ENCODE measurements at places on chromosomes 6 and 20. TPM values are rescaled to one million over a fixed set of nuclear protein-coding genes. Genes with fewer than 3 reads are reported as not detected.
A peak's percentile ranks its signal among the peaks of the same experiment; 100 is the strongest.

- no peak for DNase-seq
- H3K27me3 ChIP-seq, result no peaks in the 10 kb centered on the region
- no peaks in the 10 kb centered on the region for H3K36me3 ChIP-seq
- no peak overlapping the region for H3K4me3 ChIP-seq
- no peak overlapping the region for H3K27ac ChIP-seq
- peaks cover 8% of the 10 kb centered on the region for H3K4me1 ChIP-seq
Measured at GRCh38 chr6:162056745-162057144, 670.8 kb downstream of the PRKN start.

GRCh38 chr20:64142590-64142989 lies 21.7 kb upstream of the MYT1 start:
- H3K27ac ChIP-seq, result no peak overlapping the region
- no peaks in the 10 kb centered on the region for H3K36me3 ChIP-seq
- no peak overlapping the region for H3K4me3 ChIP-seq
- DNase-seq, result no peak
- no peaks in the 10 kb centered on the region for H3K4me1 ChIP-seq

CUTA gene
- total RNA-seq, result 69.9 TPM

DNA sequence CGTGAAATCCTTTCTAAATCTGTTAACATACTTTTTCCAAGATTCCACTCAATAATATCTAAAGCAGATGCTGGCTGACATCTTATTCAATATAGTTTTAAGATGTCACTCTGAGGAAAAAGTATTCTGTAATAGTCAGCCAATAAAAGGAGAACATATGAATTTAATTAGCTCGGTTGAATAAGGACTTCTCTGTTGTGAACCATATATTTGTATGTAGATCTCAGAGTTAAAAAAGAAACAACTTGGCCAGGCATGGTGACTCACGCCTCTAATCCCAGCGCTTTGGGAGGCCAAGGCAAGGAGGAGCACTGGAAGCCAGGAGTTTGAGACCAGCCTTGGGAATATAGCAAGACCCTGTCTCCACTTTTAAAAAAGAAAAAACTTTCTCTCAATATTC lies 7.4 kb upstream of the CD24 start:
- no peak overlapping the region for H3K27ac ChIP-seq
- no peak for DNase-seq
- H3K36me3 ChIP-seq, result no peaks in the 10 kb centered on the region

DNA sequence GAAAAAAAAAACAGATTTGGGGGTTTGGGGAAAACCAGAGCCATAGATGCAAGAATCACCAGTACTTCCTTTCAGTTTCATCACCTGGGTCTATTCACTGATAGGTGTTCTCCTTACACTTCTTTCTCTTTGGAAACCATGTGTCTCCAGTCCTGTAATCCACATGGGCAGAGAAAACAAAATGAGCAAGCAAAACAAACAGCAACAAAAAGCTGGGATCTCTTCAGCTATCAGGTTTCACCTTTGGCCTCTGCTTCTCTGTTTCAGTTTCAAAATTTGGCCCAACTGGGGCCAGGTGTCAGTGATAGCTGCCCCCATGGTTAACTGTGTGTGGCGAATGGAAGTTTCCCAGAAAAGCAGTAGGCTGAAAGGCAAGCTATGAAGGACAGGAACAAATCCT lies 220.0 kb upstream of the THBS2 start:
- H3K4me1 ChIP-seq, result no peaks in the 10 kb centered on the region
- no peaks in the 10 kb centered on the region for H3K36me3 ChIP-seq
- DNase-seq, result no peak
- H3K27ac ChIP-seq, result no peak overlapping the region

DNA sequence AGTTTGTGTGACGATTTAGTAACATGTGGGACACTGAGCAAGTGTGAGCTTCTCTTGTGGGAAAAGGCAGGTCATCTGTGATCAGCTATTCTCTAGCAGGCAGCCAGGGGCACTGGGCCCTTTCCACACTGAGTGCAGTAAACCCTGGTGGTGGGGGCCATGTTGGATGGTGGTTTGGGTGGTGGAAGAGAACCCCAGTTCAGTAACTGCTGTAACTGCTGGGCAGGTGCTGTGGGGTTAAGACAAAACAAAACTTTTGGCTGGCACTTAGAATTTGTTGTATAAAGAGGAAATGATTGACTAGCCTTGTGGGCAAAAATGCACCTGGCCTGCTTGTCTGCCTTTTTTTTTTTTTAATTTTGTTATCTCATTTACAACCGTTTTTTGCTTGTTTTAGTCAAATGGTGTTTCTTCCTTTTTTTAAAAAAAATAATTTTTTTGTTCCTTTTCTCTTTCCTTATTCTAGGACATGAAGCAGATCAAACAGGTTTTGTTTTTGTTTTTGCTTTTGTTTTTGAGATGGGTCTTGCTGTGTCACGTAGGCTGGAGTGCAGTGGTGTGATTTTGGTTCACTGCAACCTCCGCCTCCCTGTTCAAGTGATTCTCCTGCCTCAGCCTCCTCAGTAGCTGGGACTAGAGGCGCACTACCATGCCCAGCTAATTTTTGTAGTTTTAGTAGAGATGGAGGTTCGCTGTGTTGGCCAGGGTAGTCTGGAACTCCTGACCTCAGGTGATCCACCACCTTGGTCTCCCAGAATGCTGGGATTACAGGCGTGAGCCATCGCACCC lies 59.8 kb downstream of the IGF2R start:
- H3K4me1 ChIP-seq, result peaks cover 52% of the 10 kb centered on the region
- no peak for DNase-seq
- H3K4me3 ChIP-seq, result no peak overlapping the region
- peaks cover 46% of the 10 kb centered on the region for H3K36me3 ChIP-seq

DNA sequence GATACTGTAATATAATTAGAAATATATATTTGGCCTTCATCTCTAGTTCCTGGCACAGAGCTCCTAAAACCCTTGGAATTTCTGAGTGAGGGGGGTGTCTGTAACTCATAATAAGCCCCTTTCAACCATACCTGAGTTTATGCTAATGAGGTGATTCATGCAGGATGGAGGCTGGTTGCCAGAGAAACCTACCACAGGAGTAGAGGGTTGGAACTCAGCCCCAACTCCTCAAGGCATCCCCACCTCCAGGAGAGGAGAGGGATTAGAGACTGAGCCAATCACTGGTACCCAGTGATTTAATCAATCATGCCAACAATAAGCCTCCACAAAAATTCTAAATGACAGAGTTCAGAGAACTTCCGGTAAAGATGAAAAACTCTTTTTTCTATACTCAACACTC lies 17.5 kb downstream of the UQCC1 start:
- peaks cover 17% of the 10 kb centered on the region for H3K4me1 ChIP-seq
- no peak for DNase-seq
- no peak overlapping the region for H3K4me3 ChIP-seq

- no peaks in the 10 kb centered on the region for H3K27me3 ChIP-seq
- peak; percentile 58 for DNase-seq
- no peaks in the 10 kb centered on the region for H3K36me3 ChIP-seq
- no peaks in the 10 kb centered on the region for H3K4me1 ChIP-seq
- no peak overlapping the region for H3K27ac ChIP-seq
Measured at GRCh38 chr6:39865011-39865888, 69.0 kb downstream of the MOCS1 start.

ZSWIM3 gene
- total RNA-seq, result 1.8 TPM

GRCh38 chr6:39029156-39030011 lies 19.2 kb upstream of the GLP1R start:
- DNase-seq, result no peak
- H3K4me3 ChIP-seq, result no peak overlapping the region
- no peaks in the 10 kb centered on the region for H3K27me3 ChIP-seq
- no peak overlapping the region for H3K27ac ChIP-seq
- no peaks in the 10 kb centered on the region for H3K4me1 ChIP-seq
- H3K36me3 ChIP-seq, result no peaks in the 10 kb centered on the region

DNA sequence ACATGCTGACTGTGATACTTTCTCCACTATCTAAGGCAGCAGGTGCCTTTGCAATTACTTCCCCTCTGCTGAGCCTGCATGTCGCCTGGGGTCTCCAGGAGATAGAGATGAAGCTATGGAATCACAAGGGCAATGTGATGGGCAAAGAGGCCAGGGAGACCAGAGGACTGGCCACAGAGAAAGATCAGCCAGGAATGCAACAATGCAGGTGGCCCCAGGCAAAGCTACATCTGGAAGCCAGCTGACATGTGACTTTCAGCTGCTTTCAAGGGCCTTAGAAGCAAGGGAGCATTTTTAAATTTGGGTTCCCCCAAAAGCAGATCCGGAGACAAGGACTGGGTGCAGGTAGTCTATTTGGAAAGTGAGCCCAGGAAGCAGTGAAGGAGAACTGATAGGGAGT lies 107.9 kb upstream of the SRSF6 start:
- DNase-seq, result no peak
- no peak overlapping the region for H3K4me3 ChIP-seq
- H3K27me3 ChIP-seq, result no peaks in the 10 kb centered on the region
